ENCODE measurements at places on chromosomes 12 and 14. TPM values are rescaled to one million over a fixed set of nuclear protein-coding genes. Genes with fewer than 3 reads are reported as not detected.

- H3K4me1 ChIP-seq, result no peaks in the 10 kb centered on the region
- H3K27me3 ChIP-seq, result no peaks in the 10 kb centered on the region
- no peak overlapping the region for H3K4me3 ChIP-seq
Measured at GRCh38 chr12:52091869-52092268, 12.4 kb downstream of the SMIM41 start.

Gene STXBP6
- total RNA-seq, result 4.4 TPM

Gene SLC25A47
- not detected for total RNA-seq

Gene CLEC4D
- total RNA-seq, result not detected

DNA sequence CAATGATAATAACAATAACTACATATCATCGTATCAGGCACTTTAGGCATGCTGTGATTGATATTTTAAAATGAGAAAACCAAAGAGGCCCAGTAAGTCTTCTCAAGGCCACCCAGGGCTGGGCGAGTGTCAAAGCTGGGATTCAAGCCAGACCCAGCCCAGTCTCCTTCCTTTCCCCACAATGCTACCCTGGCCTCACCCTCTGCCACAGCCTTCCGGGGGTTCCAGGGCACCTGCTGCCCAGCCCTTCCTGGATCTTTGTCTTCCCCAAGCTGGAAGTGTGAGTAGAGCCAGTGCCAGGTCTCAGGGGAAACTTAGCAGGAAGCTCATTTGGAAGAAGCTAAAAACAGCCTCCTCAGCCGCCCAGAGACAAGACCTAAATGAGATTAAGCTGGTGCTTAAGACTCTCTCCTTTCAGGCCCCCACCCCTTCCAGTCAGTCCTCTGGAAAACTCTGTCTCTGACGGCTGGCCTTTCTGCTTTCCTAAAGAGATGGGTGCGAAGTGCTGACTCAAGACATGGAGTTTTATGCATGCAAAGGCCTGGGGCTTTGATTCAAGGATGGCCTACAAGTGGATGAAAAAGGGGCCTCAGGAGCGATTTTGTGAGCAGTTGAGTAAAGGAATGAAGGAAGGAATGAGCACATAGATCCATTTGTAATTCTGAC, 184.2 kb downstream of the KCNA5 start:
- DNase-seq, result no peak
- no peak overlapping the region for H3K4me3 ChIP-seq
- H3K27ac ChIP-seq, result no peak overlapping the region
- H3K4me1 ChIP-seq, result no peaks in the 10 kb centered on the region
- H3K27me3 ChIP-seq, result no peaks in the 10 kb centered on the region

Gene AMHR2
- total RNA-seq, result 1.2 TPM

- H3K4me3 ChIP-seq, result no peak overlapping the region
- H3K36me3 ChIP-seq, result no peaks in the 10 kb centered on the region
- DNase-seq, result no peak
- H3K4me1 ChIP-seq, result no peaks in the 10 kb centered on the region
Measured at GRCh38 chr12:65392491-65392890, 114.0 kb downstream of the MSRB3 start.

Gene TAS2R13
- total RNA-seq, result 7.1 TPM

Gene CCNB1IP1
- total RNA-seq, result 38.5 TPM

Gene ERG28
- 9.6 TPM for total RNA-seq
